ENCODE measurements at places on chromosomes 2 and 18.

DNA sequence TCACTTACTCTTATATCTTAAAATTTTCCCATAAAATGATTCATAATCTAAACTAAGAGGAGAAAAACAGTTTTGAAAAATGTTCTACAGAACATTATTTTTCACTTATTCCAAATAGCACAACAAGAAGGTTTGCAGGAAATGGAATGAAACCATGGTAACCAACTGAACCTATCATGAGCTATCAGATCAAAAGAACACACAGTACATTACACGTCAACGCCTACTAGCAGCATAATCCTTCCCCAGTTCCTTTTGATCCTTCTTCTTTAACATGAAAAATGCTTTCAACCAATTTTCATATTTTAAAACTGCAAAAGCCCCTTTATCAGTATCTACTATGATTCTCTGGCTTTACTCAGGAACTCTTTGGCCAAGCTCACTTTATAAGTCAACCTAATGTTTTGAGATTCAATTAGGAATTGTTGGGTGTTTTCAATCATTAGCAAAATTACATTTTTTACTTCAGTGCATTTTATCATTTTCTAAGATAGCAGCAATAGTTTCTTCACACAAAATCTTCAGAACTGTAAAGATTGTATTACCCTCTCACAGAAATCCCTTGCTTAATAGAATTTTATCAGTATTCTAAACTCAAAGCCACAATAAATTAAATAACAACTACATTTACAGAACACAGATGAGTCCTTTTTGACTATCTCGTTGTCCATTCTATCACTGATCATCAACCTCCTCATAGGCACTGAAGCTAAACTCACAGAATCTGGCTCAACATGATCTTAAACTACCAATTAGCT is 102.5 kb downstream of the CHN1 start:
- DNase-seq: no peak

DNA sequence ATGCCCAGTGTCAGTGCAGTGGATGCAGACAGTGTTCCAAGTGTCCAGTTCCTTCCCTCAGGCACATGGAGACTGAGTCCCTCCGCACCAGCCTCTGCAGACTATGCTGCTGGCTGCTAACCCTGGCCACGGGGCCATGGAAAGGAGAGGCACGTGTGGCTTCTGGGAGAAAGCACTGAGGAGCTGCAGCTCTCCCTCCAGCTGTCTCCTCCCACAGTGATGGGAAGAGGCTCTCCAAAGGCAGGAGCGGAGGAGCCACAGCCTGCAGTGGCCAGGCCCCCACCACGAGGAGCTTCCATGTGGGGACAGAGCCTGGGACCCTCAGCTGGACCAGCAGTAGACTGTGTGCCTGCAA is 141.1 kb downstream of the NDUFA10 start:
- DNase-seq: no peak

DNA sequence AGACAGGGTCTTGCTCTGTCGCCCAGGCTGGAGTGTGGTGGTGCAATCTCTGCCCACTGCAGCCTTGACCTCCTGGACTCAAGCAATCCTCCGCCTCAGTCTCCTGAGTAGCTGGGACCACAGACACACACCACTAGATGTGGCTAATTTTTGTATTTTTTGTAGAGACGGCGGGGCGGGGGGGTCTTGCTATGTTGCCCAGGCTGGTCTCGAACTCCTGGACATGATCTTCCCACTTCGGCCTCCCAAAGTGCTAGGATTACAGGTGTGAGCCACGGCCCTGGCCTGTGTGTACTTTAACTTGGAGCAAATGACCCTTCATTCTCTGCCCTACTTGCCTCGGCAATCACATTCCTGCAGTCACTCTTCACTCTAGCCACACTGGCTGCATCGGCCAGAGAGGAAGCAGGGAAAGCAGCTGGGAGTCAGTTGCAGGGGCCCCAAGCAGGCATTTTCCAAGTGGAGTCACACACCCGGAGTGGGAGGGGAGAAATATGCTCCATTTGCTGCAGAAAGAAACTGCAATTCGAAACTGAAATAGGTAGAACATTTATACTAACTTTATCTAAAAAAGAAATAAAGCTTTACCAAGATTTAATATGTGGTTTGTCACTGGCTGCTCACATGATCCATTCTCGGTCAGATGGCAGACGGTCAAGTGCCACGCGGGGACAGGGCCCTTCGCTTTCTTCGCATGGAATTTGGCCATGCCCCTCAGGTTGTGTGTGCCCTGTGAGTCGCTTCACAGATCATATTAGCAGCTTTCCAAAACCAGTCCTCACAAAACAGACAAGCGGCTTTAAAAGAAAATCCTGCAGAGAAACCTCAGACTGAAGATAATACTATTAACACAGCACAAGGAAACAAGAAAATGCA is 37.1 kb downstream of the FAM161A start:
- no peak for DNase-seq

- DNase-seq: no peak
Observed at GRCh38 chr2:62192811-62193210, 3.1 kb upstream of the B3GNT2 start.

GRCh38 chr2:3097804-3098203 is 279.8 kb downstream of the EIPR1 start:
- DNase-seq: no peak

DNA sequence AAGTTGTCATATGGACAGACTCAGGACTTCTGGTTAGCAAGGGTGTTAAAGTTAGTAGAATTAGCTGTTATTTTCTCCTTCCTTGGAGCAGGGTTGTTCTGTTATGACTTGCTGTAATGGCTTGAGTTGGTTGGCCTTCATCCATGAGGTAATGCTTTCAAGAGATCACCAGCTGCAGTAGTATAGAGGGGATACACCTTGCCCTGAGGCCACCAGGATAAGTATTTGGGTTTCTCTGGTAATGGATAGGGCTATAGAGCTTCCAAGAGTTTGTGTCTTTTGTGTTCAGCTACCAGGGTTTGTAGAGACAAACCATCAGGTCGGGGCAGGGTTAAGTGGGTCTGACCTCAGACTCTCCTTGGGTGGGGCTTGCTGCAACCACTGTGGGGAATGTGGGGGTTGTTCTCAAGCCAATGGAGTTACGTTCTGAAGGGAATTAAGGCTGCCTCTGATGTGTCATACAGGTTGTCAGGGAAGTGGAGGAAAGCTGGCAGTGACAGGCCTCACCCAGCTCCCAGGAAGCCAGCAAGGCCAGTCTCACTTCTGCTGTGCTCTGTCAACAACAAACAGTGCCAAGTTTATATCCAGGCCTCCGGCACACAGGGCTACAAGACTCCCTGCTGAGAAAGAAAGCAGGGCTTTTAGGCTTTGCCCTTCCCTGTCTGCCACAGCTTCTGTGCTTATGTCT is 356.6 kb downstream of the SPAG16 start:
- peak; percentile 63 for DNase-seq

- peak; percentile 10 for DNase-seq
Observed at GRCh38 chr18:37306432-37306831, 259.2 kb downstream of the CELF4 start.

DNA sequence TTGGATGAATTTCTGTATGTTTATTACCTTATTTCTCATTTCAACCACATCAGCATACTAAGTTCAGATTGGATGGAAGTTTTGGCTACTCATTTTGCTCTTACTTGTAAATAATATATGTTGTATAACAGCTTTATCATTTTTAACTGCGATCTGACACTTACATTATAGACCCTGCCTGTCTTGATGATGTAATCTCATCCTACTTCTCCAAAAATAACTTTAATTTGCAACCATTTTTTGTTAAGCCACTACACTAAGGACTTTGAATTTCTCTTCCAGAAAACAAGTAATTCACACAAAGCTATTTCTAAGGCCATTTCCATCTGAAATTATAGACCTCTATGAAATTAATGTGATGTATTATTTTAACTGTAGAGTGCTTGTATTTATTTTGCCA is 240.7 kb downstream of the WDR7 start:
- DNase-seq: no peak

- DNase-seq: no peak
Observed at GRCh38 chr18:21163647-21164547, 52.3 kb upstream of the ROCK1 start.

DNA sequence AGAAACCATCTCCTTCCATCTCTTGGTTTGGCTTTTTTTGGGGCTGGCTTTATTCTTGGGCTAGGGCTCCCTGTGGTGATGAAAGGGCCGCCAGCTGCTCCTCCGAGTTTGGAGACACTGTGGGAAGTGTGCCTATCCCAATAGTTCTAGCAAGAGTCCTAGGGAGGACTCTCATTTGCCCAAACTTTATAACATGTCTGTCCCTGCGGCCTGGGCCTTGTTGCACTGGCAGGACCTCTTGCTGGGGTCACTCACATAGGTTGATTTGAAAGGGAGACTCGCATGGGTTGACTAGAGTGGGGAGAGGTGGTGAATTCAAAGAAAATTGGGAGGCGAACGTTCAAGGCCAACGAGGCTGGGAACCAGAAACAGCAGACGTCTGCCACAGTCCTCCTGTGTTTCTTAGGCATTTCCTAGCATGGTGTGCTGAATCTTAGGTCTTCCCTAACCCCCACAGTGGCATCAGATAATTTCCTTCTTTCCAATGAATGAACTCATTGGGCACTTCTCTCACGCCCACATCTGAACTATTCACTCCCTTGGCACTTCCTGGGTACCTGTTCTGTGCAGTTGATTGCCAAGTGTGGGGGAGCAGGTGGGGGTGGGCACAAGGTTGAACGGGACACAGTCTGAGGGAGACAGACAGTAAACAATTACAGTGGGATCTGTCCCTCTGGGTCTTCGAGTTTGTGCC is 26.8 kb downstream of the NIFK start:
- DNase-seq: no peak

GRCh38 chr18:58290116-58290695 is 246.2 kb downstream of the NEDD4L start:
- no peak for DNase-seq

- DNase-seq: no peak
Observed at GRCh38 chr18:5534845-5535244, 9.0 kb downstream of the EPB41L3 start.

DNA sequence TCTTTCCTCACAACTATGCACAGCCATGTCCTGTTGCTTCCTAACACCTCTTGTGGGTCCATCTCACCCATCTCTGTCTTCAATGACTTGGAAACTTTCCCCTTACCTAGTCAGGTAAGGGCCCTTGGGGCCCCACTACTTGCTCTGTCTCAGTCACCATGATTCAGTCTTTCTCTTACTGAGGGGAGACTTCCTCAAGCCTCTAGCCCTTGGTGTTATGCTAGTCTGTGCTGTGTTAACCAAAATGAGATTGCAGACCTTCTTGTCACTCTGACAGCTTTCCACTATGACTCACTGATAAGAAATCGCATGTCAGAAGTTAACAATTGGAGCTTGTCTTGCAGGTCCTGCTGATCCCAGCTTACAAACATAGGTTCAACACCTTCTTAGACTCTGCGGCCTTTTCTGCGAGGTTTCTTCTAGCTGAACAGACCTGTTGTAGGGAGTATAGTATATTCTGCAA is 65.3 kb downstream of the WDR75 start:
- no peak for DNase-seq

GRCh38 chr18:59301929-59302328 is 16.5 kb downstream of the CPLX4 start:
- DNase-seq: no peak

DNA sequence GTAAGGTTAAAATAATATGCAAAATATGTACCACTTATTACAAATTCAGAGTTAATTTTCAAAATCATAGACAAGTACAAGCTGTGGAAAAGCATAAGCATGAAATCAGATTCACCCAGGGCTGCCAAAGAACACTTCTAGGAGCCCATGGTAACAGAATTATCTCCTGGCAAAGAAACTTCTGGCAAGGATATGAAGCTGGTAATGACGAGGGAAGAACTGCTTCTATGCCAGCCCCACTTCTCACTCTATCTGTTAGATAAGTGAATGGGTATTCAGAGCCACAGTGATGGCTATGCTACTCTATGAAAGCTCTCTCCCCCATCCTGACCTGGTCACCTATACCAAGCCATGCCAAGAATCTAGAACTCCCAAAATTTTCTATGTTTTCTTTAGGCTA is 36.9 kb upstream of the PDE1A start:
- DNase-seq: no peak

DNA sequence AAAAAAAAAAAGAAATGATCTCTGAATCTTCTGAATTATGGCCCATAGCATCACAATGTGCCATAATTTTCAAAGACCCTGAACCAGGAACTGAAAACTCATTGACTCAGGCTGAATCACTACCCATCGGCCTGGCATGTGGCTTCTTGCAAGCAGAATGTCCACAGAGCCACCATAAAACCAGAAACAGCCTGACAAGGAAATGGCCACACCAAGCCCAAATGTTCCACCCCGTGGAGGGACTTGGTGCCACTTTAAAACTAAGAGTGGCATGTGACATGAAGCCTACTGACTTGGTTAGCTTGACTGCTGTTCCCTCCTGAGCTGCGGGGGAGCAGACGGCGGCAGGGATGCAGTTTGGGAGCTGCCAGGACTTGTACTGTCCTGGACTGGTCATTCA is 71.2 kb upstream of the RBM44 start:
- no peak for DNase-seq

- DNase-seq: no peak
Observed at GRCh38 chr18:79355433-79356335, 40.0 kb upstream of the NFATC1 start.

GRCh38 chr18:44771956-44772917 is 91.5 kb downstream of the SETBP1 start:
- DNase-seq: no peak

DNA sequence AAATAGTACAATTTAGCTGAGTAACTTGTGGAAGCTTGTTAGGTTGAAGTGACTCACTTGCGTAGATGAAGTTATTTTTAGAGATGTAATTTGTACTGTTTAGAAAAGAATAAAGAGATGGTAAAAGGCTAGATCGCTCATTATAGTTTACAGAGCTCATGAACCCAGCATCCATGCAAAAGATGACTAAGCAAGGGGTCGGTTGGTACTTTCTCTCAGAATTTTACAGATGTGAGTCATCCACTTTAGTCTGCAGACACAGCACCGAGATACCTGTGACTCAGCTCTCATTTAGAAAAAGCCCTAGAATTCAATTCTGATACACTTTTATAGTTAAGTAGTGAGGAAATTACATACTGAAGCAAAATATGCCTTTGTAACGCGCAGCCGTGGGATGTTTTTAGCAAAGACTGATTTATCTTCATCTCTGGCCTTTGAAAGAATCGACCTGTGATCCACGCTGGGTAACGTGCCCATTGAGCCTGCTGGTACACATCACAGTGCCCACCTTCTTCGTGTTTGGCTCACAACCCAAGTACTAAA is 116.5 kb upstream of the FOSL2 start:
- peak; percentile 45 for DNase-seq

GRCh38 chr18:72700961-72701710 is 157.0 kb upstream of the CBLN2 start:
- peak; percentile 35 for DNase-seq
